Activated CD4-positive, alpha-beta T cell treated with anti-CD3 and anti-CD28 coated beads for 1 hour (primary cell): ENCODE measurements at places on chromosomes 2 and 18.
A peak's percentile ranks its signal among the peaks of the same experiment; 100 is the strongest.

DNA sequence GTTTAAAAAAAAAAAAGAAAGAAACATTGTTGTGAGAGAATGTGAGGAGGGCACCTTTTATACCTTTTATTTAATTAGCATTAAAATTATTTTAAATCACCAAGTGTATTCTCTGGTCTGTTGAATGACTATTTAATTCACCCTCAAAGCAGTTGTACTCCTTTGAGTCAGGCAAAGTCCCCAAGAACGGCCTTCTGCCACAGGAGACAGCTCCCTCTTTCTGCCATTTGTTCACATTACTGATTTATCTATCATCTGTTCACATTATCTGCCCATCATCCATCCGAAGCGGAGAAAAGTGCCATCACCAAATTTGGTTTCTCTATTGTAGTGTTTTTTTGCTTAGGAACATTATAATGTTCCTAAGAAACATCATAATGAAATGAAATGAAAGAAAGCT is 240.7 kb upstream of the DPP10 start:
- DNase-seq: no peak

DNA sequence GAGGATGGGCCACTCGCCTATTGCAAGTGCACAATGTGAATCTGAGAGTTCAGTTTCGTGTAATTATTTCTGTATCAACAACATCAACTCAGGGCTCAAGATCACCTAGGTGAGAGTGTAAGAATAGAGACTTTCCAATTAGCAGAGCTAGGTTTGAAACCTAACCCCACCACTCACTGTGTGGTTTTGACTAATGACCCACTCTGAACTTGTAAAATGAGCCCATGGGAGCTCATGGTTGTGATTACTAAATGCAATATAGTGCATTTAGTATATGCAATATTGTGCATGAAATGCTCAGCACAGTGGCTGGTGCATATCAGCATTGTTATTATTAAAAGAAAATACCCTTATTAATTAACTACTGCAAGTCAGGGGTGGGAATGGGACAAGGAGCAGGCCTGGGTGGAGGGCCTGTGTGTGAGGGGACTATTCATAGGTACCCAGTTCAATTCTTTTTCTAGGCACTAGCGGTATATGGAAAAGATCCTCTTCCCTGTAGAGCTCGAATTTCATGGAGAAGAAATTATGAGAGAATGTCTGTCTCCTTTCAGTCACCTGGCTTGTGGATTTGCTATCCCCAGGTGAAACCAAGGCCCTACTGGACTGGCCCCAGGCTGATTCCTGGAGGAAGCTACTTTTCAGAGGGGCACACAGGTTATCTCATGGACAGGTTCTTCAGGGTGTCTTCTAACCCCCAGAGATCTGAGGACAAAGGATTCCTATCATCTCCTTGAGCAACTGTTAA is 169.5 kb downstream of the GFPT1 start:
- no peak for DNase-seq

DNA sequence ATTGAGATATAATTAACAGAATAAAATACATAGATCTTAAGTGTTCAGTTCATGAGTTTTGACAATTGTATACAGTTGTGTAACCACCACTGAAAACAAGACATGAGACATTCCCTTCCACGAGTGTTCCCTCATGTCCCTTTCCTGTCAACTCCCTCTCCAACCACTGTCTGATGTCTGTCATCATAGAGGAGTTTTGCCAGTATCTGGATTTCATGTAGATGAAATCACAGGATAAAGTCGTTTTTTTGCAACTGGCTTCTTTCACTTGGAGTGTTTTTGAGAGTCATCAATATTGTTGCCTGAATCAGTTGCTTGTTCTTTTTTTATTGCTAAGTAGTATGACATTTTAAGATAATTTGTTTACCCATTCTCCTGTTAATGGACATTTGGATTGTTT is 52.7 kb downstream of the RBMS1 start:
- no peak for DNase-seq

DNA sequence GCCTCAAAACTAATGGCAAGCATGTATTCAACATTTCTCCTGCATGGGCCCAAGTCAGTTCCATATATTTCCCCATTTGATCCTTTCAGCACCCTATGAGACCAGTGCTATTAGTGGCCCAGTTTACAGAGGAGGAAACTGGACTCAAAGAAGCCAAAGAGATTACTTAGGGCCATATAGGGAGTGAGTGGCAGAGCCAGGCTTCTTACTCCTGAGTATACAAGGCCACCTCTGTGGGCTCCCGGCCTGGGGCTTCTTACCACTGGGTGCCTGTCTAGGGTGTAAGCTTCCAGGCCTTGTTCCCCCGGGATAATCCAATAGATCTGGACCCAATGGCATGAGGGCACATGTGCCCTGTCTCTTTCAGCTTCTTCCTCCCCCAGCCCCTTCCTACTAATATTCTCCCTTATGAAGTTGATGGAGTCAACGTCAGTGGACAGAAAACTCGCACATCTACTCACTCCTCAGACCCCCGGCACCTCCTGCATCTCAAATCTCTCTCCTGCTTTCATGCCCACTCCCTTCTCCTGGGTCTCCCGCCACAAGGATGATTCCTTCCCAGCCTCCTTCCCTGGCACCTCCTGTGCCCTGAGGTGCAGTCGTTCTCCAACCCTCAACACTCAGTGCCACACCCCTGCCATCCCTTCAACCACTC is 222.6 kb downstream of the ANAPC1 start:
- no peak for DNase-seq

DNA sequence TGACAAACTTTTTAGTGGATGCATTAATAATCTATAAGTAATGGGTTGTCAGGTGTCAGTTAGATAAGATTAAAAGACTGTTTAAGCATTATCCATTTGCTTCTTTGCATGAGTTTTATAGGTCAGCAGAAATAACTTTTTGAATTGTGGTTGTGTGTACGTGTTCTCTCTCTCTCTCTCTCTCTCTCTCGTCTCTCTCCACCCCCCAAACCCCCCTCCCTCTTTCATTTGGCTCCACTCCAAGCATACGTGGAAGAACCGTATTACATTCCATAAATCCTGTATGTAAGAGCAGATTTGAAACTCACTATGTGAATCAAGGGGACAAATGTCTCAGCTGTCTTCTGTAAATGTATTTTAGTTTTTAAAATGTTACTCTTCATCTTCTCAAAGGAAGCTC is 120.2 kb downstream of the MEIS1 start:
- no peak for DNase-seq

DNA sequence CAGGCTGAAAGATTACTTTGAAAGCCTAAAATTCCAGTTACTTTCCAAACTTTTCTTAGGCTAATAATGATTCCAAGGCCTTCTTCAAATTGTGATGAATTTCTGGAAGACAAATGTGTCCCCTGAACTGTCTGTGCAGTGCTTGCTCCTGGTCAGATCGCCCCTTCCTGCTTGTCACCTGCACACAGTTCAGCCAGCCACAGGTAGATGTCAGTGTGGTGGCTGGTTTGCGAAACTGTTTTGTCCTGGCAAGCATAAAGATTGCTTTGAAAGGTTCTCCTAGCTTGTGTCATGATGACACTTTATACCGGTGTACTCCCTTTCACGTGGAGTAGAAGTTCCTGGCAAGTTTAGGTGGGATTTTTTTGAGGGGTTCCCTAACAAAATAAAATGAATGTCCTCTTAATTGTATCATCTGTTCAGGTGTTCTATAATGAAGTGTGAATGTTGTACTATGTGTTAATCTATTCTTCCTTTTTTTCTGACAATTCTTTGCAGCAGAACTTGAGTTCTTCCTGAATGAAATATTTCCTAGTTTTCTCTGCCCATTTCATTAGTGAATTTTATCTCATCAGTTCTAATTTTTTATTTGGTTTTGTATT is 298.8 kb downstream of the ZNF407 start:
- DNase-seq: peak; percentile 39

DNA sequence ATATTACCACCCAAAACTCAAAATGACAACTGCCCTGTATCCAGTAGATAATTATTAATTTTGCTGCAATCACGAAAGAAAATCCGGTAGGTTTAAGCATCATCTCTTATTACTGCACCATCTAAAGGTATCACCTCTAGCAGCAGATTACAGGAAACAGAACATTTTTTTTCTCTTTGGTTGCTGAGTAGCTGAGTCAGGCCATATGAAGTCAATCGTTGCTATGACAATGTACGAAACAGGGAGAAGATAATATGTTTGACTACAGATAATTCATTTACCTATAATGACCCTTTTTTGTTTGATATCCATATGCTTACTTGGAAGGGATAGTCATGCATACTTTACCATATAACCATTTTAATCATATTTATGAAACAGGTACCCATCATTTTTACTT is 831.6 kb upstream of the CHAC2 start:
- no peak for DNase-seq

DNA sequence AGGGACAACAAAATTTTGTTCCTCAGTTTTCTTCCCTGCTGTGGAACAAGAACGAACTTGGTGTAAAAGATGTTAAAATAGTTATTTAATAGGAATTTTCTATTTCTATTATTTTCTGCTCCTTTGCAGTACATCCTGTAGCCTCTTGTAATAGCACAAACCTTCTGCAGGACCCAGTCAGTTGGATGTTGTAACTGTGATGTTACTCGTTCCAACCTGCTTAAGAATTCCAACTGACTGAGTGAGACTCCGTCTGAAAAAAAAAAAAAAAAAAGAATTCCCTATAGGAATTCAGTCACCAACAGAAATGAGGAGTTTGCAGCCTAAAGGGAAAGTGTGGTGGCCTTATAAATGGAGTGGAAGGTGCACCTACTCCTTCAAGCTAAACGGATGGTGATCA is 46.4 kb upstream of the CDH20 start:
- DNase-seq: no peak

GRCh38 chr2:216339456-216340279 is 32.6 kb downstream of the MARCHF4 start:
- no peak for DNase-seq

GRCh38 chr2:157443795-157444640 is at the start of gene CYTIP:
Gene CYTIP, minus strand, starts transcription at chr2:157444089. Its CDS starts 69 bp downstream, at chr2:157444020.
- DNase-seq: no peak

- DNase-seq: no peak
These were observed 107.7 kb downstream of the BCL11A start for GRCh38 chr2:60445684-60446179.

DNA sequence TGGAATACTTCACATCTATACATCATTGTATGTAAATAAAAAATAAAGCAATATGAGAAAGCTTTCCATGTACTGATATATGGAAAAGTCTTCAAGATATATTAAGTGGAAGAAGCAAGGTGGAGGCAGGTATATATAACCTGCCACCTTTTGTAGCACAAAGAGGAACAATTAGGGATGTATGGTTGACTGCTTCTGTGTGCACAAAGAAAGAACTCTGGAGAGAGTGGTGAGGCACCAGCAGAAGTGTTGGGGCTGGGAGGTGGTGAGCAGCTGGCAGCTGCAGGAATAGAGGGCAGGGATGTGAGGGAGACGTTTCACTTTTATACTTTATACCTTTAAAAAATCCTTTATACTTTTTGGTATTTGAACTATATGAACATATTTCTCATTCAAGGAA is 26.1 kb downstream of the KIF5C start:
- no peak for DNase-seq

GRCh38 chr18:25962919-25963318 is 127.5 kb downstream of the SS18 start:
- no peak for DNase-seq

DNA sequence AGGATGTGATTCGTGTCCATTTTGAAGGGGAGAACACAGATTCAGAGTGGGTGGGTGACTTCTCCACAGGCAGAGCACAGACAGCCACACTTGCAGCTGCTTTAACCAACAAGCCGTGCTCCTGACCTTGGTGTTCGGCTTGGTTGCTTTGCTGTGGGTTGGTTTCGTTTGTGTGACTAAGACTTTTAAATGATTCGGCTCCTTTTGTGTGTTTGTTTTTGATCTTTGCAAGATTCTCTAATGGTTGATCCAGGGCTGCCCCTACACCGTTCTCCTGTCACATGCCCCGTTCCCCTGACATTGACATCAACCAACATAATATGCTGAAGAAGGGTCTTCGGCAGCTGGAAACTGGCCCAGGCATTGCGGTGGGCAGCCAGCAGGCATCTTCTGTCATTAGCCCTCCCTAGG is 95.9 kb upstream of the MBOAT2 start:
- no peak for DNase-seq

- DNase-seq: no peak
These were observed 879 bp upstream of the GALNT5 start for GRCh38 chr2:157256626-157257025.

GRCh38 chr2:234339011-234339410 is 157.9 kb downstream of the ARL4C start:
- no peak for DNase-seq

- no peak for DNase-seq
These were observed 19.7 kb downstream of the SAP130 start for GRCh38 chr2:128008074-128008672.

GRCh38 chr2:186605041-186605440 is 15.2 kb downstream of the ITGAV start:
- DNase-seq: no peak

- DNase-seq: no peak
These were observed 264.6 kb upstream of the STON1 start for GRCh38 chr2:48265169-48266030.

DNA sequence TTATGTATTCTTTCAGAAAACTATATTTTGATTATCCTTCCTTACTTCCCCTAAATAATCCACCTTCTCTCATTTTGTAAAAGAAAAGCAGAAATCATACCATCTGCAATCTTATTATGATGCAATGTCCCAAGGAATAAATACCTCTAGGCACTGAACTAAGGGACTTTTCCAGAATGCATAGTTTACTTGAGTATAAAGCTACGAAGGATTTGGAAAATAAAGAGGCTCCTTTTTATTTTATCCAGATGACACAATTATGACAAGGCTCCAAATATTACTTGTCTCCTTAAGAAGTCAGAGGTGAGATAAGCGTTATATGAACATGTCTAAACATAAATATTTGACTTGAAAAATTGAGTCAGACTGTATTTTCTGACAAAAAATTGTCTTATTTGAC is 72.1 kb downstream of the COL3A1 start:
- no peak for DNase-seq

GRCh38 chr2:218569038-218569431 is 396 bp downstream of the CNOT9 start:
- peak; percentile 50 for DNase-seq

DNA sequence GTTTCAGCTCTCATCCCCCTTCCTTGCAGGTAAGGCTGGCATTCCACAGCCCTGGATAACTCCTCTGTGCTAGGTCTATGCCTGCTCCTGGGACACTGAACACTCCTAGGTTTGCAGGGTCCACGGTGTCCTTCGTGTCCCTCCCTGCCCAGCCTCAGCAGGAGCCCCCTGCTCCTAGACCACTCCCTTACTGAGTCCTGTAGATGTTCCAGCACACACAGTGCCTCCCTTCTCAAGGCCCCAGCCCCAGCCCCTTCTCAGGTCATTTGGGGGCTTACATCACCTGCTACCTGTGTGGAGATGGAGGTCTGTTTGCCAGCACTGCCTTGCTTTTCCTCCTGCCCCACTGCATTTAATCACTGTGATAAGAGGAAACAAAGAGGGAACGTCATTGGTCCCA is 146.4 kb upstream of the TNP1 start:
- DNase-seq: no peak

DNA sequence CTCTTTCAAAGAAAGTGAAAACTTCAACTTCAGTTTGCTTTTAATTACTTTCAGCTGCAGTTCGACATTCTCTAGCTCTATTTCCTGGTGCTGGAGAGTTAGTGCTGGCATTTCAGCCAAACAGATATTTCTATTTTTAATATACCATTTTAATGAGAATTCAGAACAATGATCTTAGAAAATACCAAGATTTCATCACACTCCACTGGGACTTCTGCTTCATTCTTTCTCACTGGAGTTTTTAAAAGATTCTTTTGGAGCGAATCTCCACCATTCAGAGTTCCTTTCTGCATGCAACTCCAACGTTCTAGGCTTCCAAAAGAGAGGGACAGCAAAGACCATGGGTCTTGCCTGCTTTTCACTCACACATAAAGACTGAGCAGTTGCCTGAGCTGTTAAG is 94.2 kb downstream of the CABLES1 start:
- no peak for DNase-seq

- DNase-seq: no peak
These were observed 41.1 kb downstream of the SOWAHC start for GRCh38 chr2:109655287-109655686.
